ENCODE measurements at places on chromosomes 3 and 15. TPM values are rescaled to one million over a fixed set of nuclear protein-coding genes. Genes with fewer than 3 reads are reported as not detected.

DNA sequence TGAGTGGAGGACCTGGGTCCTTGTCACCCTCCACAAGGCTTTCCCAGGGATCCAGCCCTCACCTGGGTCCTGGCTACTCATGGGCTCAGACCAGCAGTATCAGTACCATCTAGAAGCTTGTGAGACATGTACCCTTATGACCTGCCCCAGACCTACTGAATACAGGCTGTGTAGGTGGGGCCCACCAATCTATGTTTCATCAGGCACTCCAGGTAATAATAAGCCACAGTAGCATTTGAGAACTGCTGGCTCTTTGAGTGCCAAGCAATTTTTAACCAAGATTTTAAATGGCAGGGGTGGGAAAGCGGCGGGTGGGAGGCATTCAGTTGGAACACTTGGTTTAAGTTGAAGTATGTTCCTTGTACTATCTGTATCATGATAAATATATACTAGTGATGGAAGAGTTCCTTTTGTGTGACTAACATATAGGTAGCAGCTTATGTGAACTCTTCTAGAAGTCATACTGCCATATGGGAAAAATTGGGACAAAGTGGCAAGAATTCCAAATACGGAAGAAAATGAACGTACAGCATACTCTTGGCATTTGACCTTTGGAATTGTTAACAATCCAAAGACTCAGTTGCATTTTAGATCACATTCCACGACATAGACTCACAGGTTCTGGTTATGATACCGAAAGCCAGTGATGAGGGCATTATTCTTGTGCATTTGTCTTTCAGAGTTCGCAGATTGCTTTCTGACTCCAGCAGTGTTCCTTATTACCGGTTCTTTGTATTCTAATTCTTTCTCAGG is 190.4 kb downstream of the GHSR start:
- DNase-seq = no peak

DNA sequence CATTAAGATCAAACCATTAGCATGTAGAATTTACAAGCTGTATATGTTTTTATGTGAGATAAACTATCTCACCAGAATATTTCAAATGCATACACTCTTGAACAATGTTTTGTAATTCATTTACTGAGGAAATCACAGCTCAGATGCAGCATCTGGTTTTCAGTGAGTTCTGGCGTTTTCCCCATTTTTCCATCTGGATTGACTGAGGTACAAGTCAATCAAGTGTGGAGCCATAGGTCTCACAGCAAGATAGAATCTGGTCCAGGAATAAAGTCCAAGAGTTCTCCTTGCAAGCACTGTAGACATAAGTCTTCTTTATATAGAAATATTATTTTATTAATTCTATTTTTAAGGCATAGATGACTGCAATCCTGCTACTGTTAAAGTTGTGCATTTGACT is 219.3 kb downstream of the ZBBX start:
- DNase-seq = no peak

DNA sequence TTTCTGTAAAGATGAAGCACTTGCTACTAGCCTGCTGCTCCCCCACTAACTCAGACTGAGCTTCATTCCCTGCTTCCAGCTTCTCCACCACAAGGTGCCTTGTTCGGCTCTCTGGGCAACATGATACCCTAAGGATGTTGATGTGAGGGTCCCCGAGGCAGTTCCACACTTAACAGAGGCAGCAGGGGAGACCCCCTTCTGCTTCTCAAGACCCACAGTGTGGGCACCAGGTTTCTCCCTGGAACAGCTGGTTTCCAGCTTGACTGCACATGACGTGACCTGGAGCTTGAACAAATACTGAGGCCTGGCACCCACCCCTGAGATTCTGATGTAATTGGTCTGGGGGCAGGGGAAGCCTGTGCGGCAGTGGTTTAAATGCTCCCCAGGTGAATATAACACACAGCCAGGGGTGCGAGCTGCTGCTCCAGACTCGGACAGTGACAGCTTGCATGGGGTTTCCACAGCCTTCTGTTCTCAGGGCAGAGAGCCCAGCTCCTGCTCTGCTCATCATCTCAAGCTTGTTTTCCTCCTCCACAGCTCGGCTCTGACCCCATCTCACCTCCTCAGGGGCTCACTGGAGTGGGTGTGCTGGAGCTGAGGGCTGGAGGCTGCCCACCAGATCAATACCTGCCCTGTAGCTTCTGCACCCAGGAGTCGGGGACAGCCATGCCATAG is 95.0 kb upstream of the HACD2 start:
- DNase-seq = no peak

The TMOD3 gene
- 32.3 TPM for total RNA-seq

- DNase-seq = no peak
These were observed 35.6 kb downstream of the LINGO1 start for GRCh38 chr15:77596821-77597803.

GRCh38 chr15:98442379-98442833 is 205.9 kb upstream of the IGF1R start:
- DNase-seq = peak; percentile 88

GRCh38 chr3:188322135-188322887 is 168.4 kb downstream of the LPP start:
- no peak for DNase-seq

The ATP13A4 gene
- not detected for total RNA-seq

DNA sequence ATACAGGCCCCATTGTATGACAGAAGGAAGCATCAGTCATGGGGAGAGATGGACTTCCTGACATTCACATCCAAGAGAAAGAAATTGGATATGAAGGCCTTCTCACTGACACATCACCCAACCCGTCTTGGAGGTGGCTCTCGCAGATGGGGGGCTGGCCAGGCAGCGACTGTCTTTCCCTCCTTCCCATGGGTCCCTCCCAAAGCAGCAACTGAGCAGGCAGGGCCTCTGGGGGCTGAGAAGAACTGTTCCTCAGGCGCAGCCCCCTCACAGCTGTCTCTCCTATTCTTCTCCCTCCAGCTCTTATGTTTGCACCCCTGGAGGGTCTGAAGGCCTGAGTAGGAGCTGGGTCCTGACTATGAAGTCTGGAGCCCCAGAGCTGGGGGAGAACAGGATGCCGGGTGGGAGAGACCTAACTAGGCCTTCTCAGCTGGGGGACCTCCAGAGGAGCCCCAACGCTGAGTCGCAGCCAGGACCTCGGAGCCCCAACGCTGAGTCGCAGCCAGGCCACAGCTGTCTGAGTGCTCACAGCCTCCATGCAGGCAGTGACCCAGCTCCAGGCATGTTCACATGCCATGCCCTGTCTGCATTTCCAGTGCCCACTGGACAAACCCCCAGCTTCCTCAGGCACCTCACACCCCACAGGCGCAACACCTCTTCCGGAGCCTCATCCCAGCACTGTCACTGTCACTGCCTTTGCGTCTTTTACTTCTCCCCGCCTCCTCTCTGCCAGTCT is 29.6 kb downstream of the UMPS start:
- DNase-seq = no peak

DNA sequence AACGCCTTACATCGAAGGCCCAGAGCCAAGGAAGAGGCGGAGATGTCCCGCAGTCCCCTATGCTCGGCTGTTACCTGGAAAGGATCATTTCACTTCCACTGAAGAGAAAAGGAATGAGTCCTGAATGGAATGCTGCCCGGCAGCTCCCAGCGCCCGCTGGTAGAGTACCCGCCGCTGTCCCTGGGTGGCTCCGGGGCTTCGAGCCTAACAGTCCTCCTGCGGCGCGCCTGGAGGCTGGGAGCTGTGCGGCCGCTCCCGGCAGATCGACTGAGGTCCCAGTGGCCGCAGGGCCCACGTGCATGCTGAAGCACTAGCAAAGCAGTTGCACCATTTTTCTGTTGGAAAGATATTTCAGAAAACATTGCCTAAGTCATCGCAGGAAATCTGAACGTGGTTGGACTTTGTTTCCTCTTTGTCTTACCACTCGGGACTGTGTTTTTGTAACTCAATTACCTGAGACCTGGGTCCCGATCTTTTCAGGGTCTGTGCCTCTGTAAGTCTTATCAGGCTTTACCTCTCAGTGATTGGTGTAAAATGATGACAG is 984 bp downstream of the RNU6-1 start:
- peak; percentile 66 for DNase-seq

The KCNMB2 gene
- 7.9 TPM for total RNA-seq
